ENCODE measurements at places on chromosomes 16 and 17.

- no peak for DNase-seq
Measured at GRCh38 chr17:57732062-57732461, 13.0 kb downstream of the CCDC182 start.

GRCh38 chr16:69286941-69287713 is 24.0 kb upstream of the VPS4A start:
- peak; percentile 52 for DNase-seq

DNA sequence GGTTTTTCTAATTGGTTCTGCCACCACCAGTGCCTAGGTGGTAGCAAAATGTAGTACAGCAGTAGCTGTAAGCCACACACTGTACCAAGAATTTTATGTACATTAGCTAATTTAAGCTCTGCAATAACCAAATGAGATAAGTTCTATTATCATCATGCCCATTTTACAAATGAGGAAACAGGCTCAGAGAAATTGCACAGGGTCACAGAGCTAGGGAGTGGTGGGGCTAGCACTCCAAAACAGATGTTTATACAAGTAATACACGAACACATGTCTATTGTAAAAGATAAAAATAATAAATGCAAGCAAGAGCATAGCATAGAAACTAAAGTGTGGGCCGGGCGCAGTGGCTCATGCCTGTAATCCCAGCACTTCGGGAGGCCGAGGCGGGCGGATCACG is 13.6 kb downstream of the RSAD1 start:
- DNase-seq = no peak

- no peak for DNase-seq
Measured at GRCh38 chr16:51549836-51550235, 398.8 kb upstream of the SALL1 start.

- no peak for DNase-seq
Measured at GRCh38 chr16:11386791-11387546, 41.7 kb downstream of the RMI2 start.

GRCh38 chr16:10921536-10922327 is 20.5 kb downstream of the DEXI start:
- DNase-seq = no peak

GRCh38 chr17:66240630-66241029 is 11.4 kb upstream of the APOH start:
- DNase-seq = peak; percentile 31

DNA sequence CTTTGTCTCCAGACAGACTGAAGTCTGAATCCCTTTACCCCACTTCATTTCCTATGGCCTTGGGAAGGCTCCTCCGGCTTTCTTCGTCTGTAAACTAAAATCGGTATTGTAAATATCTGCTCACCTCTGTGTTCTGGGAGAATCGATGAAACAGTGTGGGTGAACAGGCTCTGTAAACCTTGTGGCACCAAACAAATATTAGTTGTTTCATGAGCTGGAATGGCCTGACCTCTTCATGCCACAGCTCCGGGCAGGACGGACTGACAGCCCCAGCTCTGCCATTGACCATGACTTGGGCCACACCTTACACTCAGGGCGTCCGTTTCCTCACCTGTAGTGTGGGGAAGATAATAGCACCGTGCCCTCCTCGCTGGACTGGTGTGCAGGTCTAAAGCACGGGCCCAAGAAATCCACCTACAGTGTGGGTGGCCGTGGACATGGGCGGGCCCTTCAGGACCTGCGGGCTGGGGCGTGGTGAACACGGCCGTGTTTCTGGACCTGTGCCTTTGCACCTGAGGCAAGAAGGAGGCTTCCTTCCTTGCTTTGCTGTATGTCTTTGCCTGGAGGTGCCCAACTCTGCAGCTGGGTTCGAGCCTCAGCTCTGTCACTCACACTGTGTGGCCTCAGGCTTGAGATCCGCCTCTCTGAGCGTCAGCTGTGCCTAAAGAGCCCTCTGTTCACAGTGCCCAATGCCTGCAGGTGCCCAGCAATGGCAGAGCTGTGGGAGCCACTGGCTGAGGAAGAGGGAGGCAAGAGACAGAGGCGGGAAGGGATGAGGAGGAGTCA is 6.1 kb upstream of the OSGIN1 start:
- DNase-seq = no peak

DNA sequence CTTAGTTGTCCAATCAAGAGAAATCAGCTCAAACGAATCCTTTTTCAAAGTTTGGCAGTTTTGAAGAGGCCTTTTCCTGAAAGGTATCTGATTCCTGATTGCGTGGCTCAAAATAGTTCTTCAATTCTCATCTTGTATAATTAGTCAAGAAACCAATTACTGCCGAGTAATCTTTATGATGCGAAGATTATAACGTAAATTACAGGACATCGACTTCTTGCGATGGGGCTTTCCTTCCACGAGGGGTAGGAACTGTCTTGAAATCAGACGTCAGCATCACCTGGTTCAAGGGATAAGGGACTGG is 644 bp upstream of the ARL2BP start:
- no peak for DNase-seq

DNA sequence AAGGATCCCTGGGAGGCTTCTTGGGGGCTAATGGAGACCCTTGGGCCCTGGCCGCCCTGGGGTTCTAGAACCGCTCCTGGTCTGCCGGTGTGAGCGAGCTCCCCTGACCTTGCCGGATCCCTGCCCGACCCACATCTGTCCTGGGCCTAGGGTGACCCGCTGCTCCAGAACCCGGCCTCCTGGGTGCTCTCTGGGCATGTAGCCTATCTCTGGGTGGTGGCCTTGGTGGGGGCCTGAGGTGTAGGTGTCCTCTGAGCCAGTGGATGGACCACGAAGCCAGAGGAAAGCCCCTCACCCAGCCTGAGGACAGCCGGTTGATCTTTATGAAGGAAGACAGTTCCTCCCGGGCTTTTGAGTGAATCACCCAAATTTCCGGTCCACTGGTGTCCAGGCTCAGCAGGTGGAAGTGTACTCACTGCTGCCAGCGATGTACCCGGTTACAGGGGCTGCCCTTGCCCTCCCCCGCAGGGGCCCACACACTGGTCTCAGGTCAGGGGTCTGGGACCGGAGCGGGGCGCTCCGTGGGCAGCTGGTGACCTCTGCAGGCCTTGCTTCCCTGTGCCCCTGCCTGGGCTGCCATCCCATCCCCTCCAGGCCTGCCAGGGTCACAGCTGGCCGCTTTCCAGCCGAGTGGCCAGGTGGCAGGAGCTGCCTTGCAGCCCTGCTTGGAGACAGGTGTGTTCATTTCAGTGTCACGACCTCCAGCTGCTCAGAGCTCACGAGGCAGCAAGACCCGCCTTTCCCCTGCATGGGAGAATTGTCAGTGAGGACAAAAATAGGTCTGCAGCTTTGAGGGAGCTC is 10.5 kb upstream of the GSE1 start:
- no peak for DNase-seq

DNA sequence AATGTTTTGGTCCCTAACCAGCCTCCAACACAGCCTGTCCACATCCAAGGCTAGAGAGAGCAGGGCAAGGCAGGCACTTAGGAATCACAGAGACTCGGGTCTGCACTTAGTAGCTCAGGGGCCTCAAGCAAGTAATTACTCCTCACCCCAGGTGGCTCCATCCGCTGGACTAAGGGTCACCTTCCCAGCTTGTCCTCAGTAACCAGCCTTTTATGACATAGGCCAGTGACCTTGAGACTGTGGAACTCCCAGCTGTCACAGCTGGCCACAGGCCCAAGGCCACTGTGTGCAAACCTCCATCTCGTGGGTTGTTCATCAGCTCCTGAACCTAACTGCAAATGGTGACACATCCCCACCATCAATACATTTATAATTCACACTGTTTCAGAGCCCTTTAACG is 68.6 kb downstream of the CDYL2 start:
- DNase-seq = no peak

GRCh38 chr16:68662035-68662434 is 16.9 kb downstream of the CDH3 start:
- no peak for DNase-seq

DNA sequence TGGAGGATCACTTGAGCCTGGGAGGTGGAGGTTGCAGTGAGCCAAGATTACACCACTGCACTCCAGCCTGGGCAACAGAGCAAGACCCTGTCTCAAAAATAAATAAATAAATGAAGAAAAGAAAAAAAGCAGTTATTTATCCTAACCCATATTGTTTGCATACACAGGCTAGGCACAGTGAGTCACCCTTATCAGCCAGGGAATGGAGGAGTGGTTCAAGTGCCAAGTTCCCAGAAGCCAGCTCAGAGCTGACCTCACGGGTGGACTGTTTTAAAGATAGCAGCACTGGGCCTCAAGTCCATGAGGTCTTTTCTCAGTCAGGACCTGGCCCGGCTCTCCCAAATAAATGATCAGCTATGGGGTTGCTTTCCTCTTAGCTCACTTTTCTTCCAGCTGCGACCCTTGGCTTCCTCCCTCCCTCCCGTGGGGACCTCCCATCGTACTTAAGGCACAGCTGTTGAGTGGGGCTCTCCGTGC is 22.6 kb upstream of the MGAT5B start:
- no peak for DNase-seq

DNA sequence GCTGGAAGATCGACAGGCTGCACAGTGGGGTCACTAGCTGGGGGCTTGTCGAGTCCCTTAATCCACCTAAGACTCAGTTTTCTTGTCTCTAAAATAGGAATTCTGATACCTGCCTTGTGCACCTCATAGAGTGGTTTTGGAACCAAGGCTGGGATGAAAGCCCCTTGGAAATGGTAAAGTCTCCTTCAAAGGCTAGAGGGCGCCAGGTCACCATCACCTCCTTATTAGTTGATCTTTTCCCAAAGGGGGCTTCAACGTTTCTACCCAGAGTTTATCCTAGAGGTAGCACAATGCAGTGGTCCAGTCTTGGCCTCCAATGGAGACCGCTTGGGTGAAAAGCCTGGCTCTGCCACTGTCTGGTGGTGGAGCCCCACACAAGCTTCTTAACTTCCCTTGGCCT is 158.2 kb downstream of the AIPL1 start:
- DNase-seq = no peak

DNA sequence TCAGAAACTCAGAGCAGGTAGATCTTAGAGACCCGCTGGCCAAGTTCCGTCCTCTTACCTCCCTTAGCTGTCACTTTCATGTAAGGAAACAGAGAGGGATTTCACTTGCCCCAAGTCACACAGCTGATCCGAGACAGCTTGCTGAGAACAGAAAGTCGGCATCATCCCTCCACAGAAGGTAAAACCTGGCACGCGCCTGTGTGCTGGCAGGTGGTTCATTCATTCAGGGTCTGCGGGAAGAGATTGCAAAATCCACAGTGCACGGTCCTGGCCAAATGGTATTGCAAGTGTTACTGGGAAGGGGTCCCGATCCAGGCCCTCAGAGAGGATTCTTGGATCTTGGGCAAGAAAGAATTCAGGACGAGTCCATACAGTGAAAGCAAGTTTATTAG is 139.4 kb upstream of the RPH3AL start:
- no peak for DNase-seq

DNA sequence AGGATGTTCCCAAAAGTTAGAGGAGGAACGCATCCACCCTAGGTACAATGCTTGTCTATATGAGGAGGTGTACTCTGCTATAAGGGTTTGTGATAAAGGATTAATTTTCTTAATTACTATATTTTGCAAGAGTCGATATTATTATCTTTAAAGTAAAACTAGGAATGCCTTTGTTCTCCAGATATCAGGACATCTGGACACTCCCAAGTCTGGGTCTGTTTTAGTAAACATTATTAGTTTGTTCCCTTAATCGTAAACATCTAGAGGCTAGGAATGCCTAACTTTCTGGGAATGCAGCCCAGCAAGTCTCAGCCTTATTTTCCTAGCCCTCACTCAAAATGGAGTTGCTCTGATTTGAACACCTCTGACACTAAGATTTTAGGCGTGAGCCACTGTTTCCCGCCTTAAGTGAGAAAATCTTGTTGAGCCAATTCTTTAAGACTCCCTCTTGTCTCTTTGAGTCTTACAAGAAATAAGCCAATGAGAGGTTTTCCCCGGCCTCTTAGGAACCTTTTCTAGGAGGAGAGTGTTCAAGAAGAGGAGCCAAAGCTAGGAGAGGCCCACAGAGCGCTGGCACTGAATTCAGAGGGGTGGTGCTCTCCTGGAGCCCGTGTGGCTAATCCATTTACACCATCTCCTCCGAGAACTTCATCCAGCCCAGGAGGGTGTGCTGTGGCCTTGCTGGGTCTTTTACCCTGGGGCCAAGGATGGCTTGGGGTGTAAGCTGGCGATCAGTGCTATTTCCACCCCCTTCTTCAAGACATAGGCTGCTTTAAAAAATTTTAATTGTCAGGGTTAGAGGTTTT is 40.9 kb downstream of the SMARCE1 start:
- no peak for DNase-seq

- no peak for DNase-seq
Measured at GRCh38 chr17:15918661-15919259, 26.2 kb upstream of the ADORA2B start.

DNA sequence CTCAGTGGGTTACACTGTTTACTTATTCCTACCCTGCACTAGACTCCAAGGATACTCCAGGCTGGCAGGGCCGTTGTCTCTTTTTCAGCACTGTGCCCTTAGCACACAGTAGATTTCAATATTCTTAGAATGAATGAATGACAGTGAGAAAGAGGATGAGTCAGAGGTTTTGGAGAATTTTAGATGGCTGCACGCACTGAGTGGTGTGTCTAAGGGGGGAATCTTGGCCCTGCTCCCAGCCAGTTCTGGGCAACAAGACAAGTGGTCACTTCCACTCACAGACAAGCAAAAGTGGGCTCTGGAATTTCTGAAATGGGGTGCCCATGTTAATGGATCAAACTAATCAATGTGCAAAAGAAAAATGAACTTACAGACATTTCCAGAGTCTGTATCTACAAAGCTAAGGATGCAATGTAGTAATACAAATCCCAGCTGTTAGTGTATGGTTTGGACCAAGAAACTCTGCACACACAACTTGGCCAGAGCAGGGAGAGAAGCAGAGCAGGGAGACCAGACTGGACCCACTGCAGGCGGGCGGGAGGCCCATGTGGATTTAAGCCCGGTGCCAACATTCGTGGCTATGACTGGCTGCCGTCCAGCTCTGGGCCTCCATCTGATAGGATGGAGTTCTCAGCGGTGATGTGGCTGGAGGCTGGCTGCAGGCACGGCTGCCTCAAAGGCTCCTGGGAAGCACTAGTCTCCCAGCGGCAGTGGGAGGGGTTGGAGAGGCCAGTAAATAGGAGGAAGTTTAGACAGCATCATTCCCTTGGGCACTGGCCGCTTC is 95.6 kb upstream of the CDYL2 start:
- DNase-seq = peak; percentile 35

DNA sequence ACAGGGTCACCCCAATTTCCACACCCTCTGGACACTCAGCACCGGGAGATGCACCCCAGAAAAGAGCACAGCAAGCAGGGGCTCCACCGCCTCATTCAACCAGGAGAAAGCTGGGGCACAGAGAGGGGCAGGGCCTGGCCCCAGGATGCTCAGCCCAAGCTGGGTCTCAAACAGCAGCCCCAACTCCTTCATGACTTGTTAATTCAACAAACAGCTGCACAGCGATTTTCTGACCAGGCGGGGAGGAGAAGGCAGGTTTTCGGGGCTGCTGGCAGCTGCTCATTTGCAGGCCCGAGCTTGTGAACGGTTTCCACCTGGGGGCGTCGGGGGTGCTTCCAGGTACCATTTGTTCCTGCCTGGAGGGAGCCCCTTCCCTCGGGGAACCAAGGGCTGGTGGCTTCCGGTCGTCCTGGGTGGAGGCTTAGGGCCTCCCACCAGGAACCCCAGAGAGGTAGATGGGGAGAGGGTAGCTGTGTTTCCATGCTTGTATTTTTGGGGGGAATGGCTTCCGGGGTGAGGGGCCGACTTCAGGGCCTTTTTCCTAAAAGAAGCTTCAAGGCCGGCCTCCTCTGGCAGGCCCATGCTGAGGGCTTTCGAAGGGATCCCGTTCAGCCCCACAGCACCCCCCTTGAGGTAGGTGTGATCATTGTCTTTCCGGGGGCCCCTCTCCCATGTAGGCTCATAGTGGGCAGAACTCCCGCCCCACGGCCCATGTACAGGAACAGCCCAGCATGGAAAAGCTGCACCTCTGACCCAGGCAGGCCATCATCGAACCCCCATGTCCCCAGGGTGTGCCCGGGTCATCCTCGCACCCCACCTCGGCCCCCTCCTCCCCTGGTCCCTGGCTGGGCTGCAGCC is 191.6 kb upstream of the GSE1 start:
- DNase-seq = no peak

Data from HTR-8/SVneo (cell line).